Activated CD4-positive, alpha-beta T cell treated with anti-CD3 and anti-CD28 coated beads, Interleukin-2, amount 50 U/mL, for 24 hours (primary cell): ENCODE measurements at places on chromosomes 3 and 15.

DNA sequence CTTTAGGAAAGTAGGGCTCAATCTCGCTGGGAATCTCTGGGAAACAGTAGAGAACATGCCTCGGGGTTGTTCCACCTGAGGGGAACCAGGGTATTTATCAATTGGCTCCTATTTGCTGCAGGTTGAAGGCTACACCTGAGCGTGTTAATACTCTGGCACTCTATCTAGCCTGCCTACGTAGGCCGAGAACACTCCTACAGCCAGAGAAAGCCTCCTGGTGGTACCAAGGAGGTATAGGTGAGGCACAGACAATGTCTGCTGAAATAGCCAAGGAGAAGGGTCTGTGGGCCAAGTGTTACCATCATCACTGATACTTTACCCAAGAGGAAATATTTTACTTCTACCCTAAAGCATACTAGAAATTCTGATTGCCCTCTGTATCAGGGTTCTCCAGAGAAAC is 341.0 kb upstream of the UBE2E2 start:
- no peak for DNase-seq

DNA sequence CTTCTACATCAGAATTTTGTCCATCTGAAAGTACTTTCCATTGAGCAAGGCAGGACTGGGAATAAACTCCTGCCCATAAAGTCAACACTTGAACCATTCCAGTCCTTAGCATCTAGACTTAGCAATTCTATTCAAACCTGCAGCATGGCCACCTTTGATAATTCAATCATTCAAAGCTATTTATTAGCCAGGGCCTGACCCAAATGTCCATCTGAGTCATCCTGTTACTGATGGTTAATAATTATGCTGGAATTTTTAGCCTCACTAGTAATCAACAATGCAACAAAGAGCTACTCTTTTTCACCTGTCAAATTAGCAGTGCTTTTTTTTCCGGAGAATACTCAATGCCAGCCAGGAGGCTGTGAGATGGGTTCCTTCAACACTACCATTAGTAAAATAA is 72.7 kb upstream of the SNRK start:
- no peak for DNase-seq

DNA sequence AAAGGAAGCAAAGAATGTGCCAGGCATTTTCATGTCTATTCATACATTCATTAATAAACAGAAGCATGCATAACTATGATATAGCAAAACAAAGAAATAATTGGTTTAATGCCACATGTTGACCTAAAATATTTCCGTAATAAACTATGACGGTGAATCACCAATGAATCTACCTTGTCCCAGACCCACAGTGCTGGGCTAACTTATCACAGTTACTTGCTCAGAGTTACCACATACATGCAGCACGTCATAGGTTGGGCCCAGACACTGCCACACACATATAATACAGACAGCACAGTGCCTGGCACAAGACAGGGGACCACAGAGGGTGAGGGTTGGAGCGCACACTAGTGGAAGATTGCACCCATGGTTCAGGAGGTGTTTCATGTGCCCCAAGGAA is 86.9 kb downstream of the ATP1B3 start:
- no peak for DNase-seq

GRCh38 chr3:38165722-38166387 is 518 bp downstream of the OXSR1 start:
- peak; percentile 8 for DNase-seq

DNA sequence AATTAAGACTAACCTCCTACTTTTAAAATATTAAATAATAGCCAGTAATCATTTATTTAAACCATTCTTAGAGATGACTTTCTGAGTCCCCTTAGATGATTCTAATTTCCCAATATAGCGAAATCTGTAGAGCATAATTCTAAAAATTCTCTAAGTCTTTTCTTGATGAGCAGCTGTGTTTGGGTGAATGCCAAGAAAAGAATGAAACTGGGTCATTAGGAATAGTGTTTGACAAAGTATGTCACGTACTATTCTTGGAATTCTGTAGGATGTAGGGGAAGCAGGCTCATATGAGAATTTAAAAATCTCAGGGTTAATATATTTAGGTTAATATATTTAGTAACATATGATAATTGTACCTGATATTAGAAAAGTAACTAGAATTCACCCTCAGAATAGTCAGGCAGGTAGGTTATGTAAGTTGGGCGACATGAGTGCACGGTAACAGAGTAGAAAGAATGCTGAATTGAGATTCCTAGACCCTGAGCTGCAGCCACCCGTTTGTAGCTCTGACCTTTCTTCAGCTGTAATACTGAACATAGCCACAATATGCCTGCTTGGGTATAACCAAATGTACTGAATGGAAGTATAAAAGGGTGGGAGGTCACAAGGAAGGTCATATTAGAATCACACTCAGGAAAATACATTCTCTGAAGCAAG is 524.3 kb downstream of the UNC13C start:
- DNase-seq, result no peak

DNA sequence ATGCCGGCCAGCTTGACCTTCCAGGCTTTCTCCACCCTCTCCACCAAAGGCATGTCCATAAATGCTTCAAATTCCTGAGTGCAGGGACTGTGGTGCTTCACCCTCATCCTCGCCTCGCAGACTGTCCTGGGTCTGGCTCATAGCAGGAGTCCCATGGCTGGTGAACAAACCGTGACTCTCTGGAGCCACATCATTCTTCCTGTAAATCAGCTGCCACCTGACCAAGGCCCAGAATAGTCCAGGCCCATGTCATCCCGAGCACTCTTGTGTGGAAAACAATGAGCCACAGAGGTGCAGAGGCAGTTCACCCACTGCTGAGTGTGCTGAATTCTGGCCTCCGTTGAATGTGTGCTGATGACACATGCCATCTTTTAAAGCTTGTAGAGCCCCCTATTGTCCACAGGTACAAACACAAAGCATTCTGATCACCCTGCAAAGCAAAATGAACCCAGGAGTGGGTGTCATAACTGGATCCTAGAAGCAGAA is 68.6 kb downstream of the ABHD5 start:
- no peak for DNase-seq

GRCh38 chr15:70094690-70095311 is 2.9 kb downstream of the TLE3 start:
- DNase-seq, result no peak

DNA sequence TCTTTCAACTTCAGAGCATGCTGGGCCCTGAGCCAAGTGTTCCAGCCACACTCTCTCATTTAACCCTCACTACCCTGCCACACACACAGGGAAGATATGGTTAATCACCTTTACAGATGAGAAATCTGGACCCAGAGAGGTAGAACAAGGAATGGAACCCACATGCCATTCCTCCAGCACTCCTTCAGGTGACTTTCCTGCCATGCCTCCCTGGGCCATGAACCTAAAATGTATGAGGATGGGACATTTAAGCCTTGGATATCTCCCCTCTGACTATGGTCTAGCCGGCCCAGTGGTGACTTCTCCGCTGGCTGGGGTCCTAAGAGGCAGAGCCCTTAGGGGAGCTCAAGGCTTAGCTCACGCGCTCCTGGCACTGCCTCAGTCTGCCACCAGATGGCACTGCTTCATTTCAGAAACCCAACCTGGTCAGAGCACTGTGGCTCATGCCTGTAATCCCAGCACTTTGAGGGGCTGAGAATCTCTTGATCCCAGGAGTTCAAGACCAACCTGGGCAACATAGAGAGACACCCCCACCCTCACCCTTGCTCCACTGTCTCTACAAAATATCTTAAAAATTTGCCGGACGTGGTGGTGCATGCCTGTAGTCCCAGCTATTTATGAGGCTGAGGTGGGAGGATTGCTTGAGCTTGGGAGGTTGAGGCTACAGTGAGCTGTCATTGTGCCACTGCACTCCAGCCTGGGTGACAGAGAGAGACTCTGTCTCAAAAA is 2.2 kb upstream of the DCAF1 start:
- peak; percentile 75 for DNase-seq

DNA sequence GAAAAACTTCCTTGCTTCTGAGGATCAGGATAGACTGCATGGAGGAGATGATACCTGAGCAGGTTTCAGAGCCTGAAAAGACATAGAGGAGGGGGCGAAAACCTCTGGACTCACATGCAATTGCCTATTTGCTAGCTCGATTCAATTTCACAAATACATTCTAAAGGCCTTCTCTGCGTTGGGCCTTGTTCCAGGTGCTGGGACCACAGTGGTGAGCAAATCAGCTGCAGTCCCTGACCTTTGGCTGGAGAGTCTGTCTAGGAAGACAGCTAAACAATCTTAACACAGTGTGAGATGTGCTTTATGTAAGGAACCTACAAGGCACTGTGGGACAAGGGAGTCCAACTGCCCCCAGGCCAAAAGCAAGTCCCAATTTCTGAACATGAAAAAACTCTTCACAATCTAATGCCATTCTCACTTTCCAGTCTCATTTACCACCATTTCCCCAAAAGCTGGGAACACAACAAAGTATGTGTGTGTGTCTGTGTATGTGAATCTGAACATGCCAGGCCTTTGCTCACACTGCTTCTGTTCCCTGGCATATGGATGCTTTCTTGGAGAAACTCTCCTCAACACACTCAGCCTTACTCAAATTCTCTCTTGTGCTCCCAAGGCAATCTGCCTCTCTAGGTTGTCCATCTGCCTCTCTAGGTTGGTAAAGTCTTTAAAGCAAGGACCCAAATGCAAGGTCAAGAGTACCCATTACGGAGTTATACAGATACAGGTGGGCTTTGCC is 2.1 kb upstream of the PCCB start:
- no peak for DNase-seq

DNA sequence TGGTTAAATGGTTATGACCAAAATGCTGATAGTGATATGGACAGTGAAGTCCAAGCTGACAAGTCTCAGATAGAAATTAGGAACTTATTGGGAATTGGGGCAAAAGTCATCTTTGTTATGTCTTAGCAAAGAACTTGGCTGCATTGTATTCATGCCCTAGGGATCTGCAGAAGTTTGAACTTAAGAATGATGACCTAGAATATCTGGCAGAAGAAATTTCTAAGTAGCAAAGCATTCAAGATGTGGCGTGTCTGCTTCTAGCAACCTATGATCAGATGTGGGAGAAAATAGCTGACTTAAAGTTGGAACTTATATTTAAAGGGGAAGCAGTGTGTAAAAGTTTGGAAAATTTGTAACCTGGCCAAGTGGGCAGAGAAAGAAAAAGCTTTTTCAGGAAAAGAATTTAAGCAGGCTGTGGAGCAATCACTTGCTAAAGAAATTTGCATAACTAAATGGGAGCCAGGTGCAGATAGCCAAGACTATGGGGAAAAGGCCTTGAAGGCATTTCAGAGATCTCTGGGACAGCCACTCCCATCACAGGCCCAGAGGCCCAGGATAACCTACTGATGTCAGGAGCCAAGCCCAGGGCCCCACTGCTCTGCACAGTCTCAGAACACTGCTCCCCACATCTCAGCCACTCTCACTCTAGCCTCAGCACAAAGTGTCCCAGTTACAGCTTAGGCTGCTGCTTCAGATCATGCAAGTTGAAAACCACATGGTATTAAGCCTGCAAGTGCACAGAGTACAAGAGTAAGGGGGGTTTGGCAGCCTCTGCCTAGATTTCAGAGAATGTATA is 147.8 kb upstream of the TGFBR2 start:
- DNase-seq, result no peak

DNA sequence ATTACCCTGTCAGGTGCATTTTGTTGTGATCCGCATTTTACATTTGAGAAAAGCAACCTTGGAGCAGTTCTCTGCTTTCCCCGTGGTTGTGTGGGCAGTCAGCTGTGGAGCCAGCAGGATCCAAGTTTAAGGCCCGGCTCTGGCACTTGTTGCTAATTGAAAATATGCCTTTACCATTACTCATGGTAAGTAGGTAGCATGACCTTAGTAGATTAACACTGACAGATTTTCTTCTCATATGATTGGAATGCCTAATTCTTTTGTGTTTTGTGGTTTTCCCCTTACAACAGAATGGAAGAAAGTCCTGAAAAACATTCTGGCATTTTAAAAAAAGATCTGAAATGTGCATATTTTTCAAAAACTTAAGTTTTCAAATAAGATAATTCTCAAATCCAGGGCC is 246.5 kb upstream of the LRRN1 start:
- DNase-seq, result no peak

DNA sequence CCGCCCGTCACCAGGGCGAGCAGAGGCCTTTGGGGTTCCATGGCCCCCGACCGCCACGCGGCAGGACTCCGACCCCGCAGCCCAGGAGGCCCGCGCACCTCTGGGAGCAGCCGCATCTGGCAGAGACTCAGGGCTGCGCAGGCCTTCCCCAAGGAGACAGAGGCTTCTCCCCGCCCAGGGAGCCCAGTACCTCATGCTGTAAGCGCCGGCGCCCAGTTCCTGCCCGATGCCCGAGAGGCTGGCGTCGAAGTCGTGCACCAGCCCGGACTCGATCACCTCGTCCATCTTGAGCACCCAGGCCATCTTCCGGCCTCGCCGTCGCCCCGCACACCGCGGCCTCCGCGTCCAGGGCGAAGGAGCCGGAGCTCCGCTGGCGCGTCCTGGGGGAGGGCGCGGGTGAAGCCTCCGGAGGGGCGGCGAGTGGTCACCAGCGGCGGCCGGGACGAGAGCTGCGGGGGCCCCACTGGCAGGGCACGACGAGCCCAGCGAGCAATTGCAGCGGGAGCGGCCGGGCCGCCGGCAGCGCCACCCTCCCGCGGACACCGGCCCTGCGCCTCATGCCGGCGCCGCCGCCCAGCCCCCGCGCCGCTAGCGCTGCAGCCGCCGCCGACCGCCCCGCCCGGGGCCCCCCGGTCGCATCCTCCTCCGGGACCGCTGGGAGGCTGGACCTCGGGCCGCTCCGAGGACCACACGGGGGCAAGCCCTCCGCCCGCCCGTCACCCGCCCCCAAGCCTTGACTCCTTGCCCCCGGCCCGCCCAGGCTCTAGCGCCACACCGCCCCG is 468 bp downstream of the UBP1 start:
- DNase-seq, result peak; percentile 26

- DNase-seq, result no peak
Observed at GRCh38 chr3:153233986-153234385, 72.0 kb downstream of the RAP2B start.

- DNase-seq, result no peak
Observed at GRCh38 chr3:110293660-110294059, 778.0 kb upstream of the NECTIN3 start.
